ENCODE measurements at places on chromosomes 7 and 10.

- H3K27ac ChIP-seq, result no peak overlapping the region
- H3K4me3 ChIP-seq, result no peak overlapping the region
- DNase-seq, result no peak
- H3K27me3 ChIP-seq, result no peaks in the 10 kb centered on the region
- no peaks in the 10 kb centered on the region for H3K36me3 ChIP-seq
Observed at GRCh38 chr7:92880212-92881090, 44.1 kb upstream of the CDK6 start.

DNA sequence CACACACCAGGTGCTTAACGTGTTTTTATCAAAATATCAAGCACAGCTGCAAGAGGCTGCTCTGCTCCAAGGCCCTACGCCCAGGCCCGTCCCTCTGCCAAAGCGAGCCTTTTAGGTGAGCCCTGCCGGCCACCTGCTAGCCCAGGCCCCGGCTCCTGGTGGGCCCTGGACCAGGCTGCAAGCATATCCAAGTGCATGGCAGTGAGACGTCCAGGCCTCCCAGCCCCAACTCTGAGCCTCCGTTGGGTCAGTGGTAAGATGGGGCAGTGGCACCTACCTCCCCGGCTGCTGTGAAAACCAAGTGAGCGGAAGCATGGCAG is 136.2 kb downstream of the LHPP start:
- no peak for DNase-seq
- H3K27ac ChIP-seq, result no peak overlapping the region
- H3K36me3 ChIP-seq, result no peaks in the 10 kb centered on the region
- H3K27me3 ChIP-seq, result no peaks in the 10 kb centered on the region

DNA sequence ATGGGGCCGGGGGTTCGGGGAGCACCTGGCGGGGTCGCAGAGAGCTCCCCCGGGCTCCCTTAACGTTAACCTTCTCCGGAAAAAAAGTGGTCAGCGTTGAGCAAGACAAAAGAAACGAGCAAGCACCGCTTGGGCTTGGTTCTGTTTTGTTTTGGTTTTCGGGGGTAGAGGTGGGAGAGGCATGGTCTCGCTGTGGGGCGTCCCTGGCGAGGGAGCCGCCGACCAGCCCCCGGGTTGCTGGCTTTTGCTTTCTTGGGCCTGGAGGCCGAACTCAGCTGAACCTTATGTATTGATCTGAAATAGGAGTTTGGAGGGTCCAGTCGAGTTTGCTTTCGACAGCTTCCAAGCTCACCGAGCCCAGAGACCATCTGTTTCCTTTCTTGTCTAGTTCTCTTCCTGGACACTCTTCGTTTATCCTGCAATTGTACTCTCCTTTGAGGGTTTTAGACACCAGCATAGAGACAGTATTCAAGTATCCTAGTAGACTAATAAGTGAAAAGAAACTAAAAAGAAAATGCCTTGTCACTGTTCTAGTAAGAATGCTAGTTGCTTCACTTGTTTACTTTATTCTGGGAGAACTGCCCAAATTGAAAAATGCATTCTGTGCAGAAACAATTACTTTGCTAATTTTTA is 980 bp downstream of the FHIP2A start:
- peak overlapping the region; percentile 98 for H3K27ac ChIP-seq
- H3K36me3 ChIP-seq, result no peaks in the 10 kb centered on the region
- DNase-seq, result no peak
- peaks cover 23% of the 10 kb centered on the region for H3K4me1 ChIP-seq
- H3K27me3 ChIP-seq, result no peaks in the 10 kb centered on the region

DNA sequence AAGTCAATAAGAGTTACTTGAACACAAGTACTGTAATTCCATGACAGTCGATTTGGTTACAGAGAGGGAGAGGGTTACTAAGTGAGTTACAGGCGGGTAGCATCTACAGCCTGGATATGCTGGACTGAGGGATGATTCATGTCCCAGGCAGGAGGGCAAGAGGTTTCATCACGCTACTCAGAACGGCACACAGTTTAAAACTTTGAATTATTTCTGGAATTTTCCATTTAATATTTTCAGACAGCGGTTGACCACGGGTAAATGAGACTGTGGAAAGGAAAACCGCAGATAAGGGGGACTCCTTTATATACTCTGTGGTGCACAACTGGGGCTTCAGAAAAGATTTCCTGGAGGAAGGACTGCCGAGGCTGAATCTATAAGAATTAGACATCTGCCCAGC is 25.7 kb upstream of the LRRC4 start:
- no peak overlapping the region for H3K27ac ChIP-seq
- H3K36me3 ChIP-seq, result no peaks in the 10 kb centered on the region
- no peak overlapping the region for H3K4me3 ChIP-seq
- H3K27me3 ChIP-seq, result no peaks in the 10 kb centered on the region

DNA sequence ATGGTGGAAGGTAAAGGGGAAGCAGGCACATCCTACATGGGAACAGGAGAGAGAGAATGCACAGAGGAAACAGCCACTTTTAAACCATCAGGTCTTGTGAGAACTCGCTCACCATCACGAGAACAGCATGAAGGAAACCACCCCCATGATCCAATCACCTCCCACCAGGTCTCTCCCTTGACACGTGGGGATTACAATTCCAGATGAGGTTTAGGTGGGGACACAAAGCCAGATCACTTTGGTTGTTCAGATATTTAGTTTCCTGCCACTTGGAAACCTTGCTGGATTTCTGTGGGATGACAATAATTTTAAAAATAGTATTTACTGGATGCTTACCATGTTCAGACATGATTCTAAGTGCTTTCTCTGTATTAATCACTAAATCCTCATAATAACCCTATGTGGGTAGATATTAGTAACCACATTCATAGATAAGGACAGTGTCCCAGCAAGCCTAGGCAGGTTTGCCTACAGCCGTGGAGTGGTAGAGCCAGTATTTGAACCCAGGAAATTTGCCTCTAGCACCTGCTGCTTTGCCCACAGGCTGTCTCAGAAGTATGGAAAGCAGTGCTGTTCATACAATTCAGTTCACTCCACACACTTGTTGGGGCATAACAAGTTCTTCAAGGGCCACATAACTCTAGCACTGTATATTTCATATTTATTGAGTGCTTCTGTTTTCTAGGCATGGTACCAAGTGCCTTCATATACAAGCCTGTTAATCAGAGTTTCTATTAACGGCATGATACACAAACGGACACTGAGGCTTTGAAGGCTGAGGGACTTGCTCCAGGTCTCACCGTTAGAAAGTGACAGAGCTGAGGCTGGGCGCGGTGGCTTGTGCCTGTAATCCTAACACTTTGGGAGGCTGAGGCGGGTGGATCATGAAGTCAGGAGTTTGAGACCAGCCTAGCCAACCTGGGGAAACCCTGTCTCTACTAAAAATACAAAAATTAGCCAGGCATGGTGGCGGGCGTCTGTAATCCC is 8.3 kb downstream of the TLL2 start:
- H3K4me3 ChIP-seq, result no peak overlapping the region
- DNase-seq, result no peak
- H3K27ac ChIP-seq, result no peak overlapping the region
- no peaks in the 10 kb centered on the region for H3K36me3 ChIP-seq
- H3K27me3 ChIP-seq, result no peaks in the 10 kb centered on the region

DNA sequence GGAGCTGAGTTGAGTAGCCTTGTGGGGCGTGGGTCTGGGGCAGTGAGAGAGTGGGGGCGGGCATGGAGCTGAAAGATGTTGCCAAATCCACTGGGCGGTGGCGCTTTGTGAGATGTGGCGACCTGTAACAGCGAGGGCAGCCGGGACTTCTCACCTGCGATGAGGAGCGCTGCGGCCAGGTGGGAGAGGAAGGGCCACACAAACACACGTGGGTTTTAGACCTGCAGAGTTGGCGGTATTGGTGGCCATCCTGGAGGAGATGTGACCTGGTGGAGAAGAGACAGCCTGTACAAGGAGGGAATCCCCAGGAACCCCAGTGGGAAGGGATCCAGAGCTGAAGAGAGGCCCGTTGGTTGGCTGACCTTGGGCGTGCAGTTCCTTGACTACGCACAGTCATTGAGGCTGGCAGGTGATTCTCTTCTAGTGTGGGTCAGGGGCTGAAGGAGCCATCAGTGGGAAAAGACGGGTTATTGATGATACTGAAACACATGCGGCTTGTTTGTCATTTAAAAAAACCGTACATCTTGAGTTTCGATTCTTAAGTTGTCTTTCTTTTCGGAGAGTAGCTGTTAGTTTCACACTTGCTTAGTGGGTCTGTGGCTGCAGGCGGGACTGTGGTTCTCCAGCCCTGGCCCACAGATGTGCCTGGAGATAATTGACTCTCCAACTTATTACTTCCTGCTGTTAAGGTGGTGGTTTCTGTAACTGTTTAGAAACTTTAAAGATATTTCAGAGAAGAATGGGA is 2.4 kb downstream of the CHST12 start:
- H3K27ac ChIP-seq, result no peak overlapping the region
- no peaks in the 10 kb centered on the region for H3K36me3 ChIP-seq
- H3K27me3 ChIP-seq, result no peaks in the 10 kb centered on the region

- no peaks in the 10 kb centered on the region for H3K4me1 ChIP-seq
- H3K36me3 ChIP-seq, result no peaks in the 10 kb centered on the region
- no peaks in the 10 kb centered on the region for H3K27me3 ChIP-seq
- no peak overlapping the region for H3K4me3 ChIP-seq
- no peak overlapping the region for H3K27ac ChIP-seq
- DNase-seq, result no peak
Observed at GRCh38 chr7:145978769-145979168, 137.8 kb upstream of the CNTNAP2 start.

GRCh38 chr7:115240242-115240641 is 318.3 kb downstream of the MDFIC start:
- H3K27ac ChIP-seq, result no peak overlapping the region
- H3K36me3 ChIP-seq, result no peaks in the 10 kb centered on the region
- no peaks in the 10 kb centered on the region for H3K4me1 ChIP-seq
- H3K27me3 ChIP-seq, result no peaks in the 10 kb centered on the region
- no peak for DNase-seq

DNA sequence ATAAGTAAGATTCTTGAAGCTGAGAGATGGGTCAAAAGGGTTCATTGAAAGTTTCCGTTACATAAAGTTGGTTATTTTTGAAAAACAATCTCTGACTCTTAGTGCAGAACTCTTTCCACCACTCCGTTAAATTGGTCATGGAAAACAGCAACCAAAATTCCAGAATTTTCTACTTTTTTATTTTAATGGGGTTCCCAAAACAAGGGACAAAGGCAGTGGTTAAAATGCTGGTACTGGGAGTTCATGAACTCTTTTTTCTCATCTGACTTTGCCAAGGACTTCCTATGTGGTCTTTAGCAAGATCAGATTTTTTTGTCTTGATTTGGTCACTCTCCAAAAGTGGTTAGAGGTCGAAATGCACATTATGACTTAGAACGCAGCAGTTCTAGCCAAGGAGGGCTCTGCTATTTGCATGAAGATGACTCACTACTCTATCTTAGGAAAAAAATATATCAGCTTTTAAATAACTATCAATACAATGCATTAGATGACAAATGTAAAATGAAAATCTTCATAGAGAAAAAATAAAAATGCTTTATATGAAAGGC is 145.7 kb downstream of the REEP3 start:
- H3K27me3 ChIP-seq, result no peaks in the 10 kb centered on the region
- H3K4me1 ChIP-seq, result peaks cover 10% of the 10 kb centered on the region
- no peaks in the 10 kb centered on the region for H3K36me3 ChIP-seq
- H3K4me3 ChIP-seq, result no peak overlapping the region
- H3K27ac ChIP-seq, result no peak overlapping the region

DNA sequence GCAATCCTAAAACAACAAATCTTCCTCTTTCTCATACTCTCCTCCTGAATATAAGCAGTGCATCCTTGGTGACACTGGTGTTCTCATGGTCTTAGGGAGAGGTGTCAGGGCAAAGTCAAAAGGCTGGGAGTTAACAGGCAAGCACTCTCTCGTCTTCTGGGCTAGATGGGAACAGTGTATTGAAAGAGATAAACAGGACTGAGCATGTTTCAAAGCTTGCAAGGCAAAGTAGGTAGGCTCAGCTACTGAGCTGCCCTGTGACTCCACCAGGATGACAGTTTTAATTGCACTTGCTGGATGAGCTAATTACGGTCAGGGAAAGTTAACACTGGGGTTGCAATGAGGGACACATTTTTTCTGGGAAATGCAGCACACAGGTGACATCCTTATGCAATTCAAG is 554.9 kb upstream of the NRP1 start:
- H3K4me3 ChIP-seq, result no peak overlapping the region
- H3K27ac ChIP-seq, result no peak overlapping the region
- H3K4me1 ChIP-seq, result no peaks in the 10 kb centered on the region
- no peaks in the 10 kb centered on the region for H3K27me3 ChIP-seq

DNA sequence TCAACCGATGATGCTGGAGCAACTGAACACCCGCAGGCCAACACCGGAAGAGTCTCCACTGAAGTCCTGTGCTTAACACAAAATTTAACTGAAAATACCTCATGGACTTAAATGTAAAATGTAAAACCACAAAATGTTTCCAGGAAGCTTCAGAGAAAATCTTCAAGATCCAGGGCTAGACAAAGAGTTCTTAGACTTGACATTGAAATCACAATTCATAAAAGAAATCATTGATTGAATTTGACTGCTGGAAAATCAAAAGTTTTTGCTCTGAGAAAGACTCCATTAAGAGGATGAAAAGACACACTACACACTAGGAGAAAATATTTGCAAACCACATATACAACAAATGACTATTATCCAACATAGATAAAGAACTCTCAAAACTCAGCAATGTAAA is 234.7 kb upstream of the PPP2R2D start:
- H3K36me3 ChIP-seq, result no peaks in the 10 kb centered on the region
- no peak for DNase-seq
- H3K4me3 ChIP-seq, result no peak overlapping the region
- H3K27ac ChIP-seq, result no peak overlapping the region

GRCh38 chr7:5671046-5671445 is 110.4 kb downstream of the RNF216 start:
- no peak for DNase-seq
- no peaks in the 10 kb centered on the region for H3K36me3 ChIP-seq
- no peaks in the 10 kb centered on the region for H3K27me3 ChIP-seq
- no peak overlapping the region for H3K4me3 ChIP-seq

- no peak for DNase-seq
- H3K4me3 ChIP-seq, result peak overlapping the region; percentile 74
- H3K27ac ChIP-seq, result peak overlapping the region; percentile 93
Observed at GRCh38 chr7:101127460-101128039, 646 bp downstream of the SERPINE1 start.

DNA sequence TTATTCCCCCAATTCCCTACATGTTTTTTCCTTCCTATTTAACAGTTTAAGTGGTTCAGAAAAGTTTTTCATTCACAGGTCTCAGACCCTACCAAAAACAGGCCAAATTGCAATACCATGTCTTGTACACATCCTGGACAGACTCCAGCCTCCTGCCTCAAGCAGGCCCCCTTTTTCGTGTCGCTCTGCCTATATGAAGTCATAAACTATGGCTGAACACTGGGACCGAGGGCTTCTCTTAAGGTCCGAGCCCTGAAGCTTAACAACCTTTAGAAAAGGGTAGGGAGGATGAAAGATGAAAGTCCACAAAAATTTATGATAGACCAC is 1.4 kb downstream of the FBXW4 start:
- no peaks in the 10 kb centered on the region for H3K36me3 ChIP-seq
- DNase-seq, result no peak
- H3K27ac ChIP-seq, result peak overlapping the region; percentile 98
- no peaks in the 10 kb centered on the region for H3K27me3 ChIP-seq

Measured in thoracic aorta (tissue), 2 donors.